Ascending aorta (tissue), 2 donors: ENCODE measurements at places on chromosomes 3 and 15.

DNA sequence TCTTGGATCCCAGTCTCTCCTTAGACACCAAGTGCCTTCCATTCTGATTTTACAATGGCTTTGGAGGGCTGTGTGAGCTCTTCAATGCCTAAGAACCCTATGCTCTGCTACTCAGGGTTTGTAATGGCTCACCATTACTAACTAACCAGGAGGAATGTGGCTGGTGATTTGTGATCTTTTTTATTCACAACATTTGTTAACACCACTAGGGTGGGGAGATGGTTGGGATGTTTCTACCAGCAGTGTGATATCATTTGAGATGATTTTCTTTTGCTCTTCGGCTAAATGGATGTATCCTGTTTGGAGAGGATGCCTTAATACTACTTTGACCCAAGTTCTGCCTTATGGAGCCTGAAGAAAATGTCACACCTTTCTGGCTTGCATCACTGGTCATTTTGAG, 226.9 kb downstream of the MFSD1 start:
- DNase-seq, result no peak

GRCh38 chr3:119206611-119207511, 33.5 kb downstream of the UPK1B start:
- no peak for DNase-seq

DNA sequence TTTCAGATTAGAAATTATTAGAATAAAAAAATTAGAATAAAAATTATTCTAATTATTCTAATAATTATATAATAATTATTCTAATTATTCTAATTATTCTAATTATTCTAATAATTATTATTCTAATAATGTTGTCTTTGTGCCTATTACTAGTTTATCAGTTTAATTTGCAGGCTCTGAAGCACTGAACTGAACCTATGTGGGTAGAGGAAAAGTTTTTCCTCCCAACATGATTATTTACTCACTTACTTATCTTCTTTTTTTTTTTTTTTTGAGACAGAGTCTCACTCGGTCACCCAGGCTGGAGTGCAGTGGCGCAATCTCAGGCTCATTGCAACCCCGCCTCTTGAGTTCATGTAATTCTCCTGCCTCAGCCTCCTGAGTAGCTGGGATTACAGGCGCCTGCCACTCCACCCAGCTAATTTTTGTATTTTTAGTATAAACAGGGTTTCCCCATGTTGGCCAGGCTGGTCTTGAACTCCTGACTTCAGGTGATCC, 39.7 kb upstream of the C15orf39 start:
- no peak for DNase-seq

GRCh38 chr15:54638666-54639065, 558.1 kb downstream of the RSL24D1 start:
- DNase-seq, result no peak

- no peak for DNase-seq
These were observed 124.5 kb upstream of the CTDSPL start for GRCh38 chr3:37737134-37737533.

DNA sequence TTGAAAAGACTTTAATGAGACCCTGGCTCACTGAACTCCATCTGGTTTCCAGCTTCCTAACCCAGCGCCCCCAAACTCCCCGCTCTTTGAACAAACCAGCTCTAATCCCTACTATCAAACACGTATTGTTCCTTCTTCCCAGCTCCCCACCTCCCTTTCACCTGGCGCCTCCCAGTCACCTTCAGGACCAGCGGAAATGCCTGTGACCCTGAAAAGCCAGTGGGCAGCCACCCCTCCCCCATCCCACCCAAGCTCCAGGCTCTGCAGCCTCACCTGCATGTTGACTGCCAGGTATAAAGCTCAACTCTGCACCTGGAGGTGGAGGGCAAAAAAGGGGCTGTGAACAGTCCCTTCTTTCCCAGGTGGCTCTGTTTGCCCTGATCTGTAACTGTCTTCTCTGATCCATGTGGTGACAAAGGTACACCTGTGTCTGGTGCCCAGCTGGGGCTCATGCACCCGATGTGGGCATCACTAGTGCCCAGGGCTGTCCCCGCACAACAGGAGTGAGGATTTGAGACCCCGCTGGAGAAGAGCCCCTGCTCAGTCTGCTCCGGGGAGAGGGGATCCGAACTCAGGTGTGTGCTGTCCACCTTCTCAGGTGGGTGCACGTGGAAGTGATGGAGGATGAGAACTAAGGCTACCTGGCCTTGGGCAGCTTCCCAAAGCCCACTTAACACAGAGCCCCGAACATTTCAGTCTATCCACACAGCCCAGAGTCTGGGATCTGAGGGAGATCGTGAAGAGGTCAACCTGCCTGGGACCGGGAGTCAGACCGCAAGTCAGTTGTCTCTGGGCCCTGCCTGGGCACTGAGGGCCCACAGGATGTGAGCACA, 128.9 kb downstream of the NSMCE3 start:
- peak; percentile 41 for DNase-seq

DNA sequence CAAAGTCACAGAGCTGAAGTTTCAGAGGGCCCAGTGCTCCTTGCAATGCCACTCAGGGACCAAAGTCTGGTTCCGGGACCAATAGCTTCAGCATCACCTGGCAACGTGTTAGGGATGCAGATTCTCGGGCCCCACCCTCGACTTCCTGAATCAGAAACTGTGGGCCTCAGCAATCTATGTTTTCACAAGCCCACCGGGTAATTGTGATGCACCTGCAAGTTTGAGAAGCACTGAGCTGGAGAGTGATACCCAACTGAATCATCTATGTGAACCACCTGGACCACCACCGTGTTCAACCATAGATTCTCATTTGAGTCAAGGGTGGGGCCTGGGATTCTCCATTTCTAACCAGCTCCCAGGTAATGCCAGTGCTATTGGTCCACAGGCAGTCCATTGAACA, 55.7 kb downstream of the CORO2B start:
- no peak for DNase-seq

DNA sequence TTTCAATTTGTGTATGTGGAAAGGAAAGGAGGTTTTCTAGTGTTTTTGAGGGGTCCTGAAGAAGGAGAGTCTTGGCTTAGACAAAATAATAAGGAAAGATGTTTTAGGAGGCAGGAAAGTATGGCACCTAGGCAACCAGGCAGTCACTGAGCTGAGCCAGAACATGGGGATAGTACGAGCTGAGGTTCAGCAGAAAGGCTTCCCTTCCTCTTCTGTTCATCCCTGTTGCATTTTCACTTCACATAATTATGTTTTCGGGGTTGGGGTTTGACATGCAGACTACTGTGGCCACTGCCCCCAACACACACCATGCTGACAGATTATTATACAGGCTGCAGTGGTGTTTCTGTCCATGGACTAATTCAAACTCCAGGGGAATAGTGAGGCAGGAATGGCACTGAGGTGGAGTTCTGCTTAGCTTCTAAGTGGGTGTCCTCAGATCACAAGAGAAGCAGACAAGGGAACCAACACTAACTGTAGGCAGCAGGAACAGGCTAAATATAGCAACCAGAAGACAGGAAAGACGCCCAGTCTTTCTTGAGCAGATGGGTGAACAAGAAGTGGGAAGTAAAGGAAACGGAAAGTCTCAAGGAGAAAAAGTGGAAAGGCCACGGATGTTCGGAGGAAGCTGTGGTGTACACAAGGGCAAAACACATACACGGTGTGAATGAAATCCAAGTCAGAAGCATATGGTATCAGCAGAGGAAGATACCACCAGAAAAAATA, 305.8 kb downstream of the PLCL2 start:
- DNase-seq, result no peak

GRCh38 chr3:176574786-176575185, 622.5 kb downstream of the TBL1XR1 start:
- no peak for DNase-seq

- DNase-seq, result no peak
These were observed 1.2 kb upstream of the LINGO1 start for GRCh38 chr15:77633913-77634265.

DNA sequence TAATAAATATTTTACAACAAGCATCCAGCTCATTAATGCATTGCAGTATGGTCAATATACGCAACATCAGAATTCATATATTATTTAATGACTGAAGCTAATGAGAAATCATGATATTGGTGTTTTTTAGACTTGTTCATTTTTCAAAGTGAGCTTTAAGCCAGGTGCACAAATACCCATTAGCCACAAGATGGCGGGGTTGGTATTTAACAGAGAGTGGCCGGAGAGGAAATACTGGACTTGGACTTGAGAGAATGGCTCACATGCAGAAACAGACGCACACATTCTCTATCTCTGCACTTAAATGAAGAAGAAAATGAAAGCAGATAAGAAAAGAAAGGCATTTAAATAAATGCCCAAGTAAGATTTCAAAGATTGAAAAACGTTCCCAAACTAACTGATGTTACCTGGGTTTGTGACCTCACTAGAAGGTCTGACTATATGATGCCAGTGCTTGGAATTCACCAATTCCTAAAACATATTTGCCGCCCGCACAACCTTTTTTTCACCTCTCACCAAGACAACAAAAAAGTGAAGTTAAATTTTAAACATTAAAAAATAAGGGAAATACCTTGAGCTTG, 21.2 kb upstream of the CRBN start:
- peak; percentile 69 for DNase-seq

GRCh38 chr3:183328823-183329222, 75.8 kb downstream of the B3GNT5 start:
- no peak for DNase-seq

DNA sequence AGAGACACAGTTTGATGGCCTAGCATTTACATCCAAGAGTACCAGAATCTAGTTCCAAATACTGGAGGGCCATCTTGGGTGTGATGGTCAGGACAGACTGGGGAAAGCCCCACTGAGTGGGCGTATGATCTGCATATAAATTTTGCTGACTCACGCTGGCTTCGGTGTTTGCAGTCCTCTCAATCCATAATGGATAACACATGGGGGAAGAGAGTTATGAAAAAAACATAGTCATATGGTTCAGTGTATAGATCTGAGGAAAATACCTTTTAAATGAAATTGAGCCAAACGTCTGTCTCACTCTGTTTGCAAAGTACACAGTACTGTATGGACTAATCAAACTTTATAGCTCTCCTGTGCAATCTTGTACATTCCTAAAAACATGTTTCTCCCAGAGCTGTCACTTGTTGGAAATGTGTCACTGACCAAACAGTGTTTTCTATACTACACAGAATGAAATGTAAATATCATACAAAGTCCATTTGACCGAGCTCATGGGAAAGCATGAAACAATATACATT, 125.3 kb upstream of the THBS1 start:
- DNase-seq, result no peak

GRCh38 chr15:64093627-64094417, at the start of gene CIAO2A:
Gene CIAO2A (minus strand): TSS chr15:64093838. CDS start chr15:64093768, 70 bp downstream.
- DNase-seq, result peak; percentile 91

- DNase-seq, result no peak
These were observed 3.9 kb downstream of the SEMA7A start for GRCh38 chr15:74429781-74430400.

GRCh38 chr3:14440168-14440518, 37.7 kb downstream of the SLC6A6 start:
- no peak for DNase-seq

GRCh38 chr3:155158346-155159037, 78.4 kb downstream of the MME start:
- no peak for DNase-seq

DNA sequence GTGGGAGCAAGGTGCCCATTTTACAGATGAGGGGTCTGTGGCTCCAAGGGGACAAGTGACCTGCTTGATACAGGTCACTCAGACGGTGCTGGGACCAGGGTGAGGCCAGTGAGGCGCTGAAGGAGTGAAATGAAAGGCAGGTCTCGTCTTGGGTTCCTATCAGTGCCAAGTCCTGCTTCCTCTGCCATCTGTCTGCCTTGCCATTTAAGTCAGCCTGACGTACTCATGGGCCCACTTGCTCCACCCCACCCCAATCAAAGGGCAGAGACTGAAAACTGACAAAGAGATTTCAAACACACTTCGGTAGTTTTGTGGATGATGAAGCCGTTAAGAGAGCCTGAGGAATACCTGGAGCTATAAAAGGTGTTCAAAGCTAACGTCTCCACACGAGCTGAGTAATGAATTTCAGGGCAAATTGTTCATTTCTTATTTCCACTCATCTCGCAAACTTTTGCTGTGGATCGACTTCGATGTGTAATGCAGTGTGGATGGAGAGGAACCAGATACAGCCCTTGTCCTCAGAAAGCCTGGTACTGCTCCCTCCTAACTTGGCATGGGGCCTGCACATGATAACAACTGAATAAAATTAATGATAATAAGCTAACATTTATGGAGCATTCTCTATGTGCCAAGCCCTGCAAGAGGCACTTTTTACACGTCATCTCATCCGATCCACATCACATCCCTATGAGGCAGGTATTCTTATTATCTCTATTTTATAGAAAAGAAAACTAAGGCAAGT, 36.6 kb downstream of the ATP2B2 start:
- DNase-seq, result no peak

- peak; percentile 40 for DNase-seq
These were observed 12.8 kb upstream of the ACAN start for GRCh38 chr15:88790486-88790885.

- no peak for DNase-seq
These were observed 200.0 kb upstream of the HES1 start for GRCh38 chr3:193935916-193936315.

GRCh38 chr15:62212741-62213140, 47.7 kb upstream of the C2CD4B start:
- no peak for DNase-seq

- DNase-seq, result no peak
These were observed 5.4 kb downstream of the GDPGP1 start for GRCh38 chr15:90239371-90239770.

DNA sequence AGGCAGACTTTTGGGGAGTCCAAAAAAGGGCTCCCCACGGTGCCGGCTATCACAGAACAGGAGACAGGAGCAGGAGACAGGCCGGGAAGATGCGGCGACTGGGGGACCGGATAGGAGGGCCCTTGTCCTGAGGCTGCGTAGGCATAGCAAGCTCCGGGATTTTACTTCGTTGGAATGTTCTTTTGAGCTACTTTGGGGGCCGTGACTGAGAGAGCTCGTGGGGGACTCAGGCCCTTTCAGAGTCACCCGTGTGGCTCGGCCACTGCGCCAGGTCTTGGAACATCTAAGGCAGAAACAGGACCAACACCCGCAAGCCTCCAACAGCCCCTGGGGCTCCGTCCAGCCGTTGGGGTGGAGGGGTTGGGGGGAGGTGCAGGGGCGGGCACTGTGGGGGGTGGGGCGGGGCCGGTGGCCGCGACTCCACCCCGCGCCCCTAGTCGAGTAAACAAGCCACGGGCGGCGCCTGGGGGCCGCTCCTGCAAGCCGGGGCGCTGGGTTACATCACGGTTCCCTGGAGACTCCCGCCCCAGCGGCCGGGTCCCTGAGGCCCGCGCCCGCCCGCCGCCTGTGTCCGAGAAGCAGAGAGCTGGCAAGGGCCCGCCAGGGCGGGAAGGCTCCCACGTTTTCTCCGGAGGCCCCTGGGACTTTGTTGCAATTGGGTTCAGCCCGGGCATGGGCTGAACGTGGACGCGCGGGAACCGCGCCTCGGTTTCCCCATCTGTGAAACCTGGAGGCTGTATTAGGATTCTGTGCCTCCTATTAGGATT, 23.3 kb upstream of the C15orf39 start:
- DNase-seq, result no peak

GRCh38 chr15:99738021-99738847, 5.0 kb upstream of the LYSMD4 start:
- no peak for DNase-seq

- peak; percentile 77 for DNase-seq
These were observed 42.9 kb upstream of the LMCD1 start for GRCh38 chr3:8458711-8459110.
